Amniotic epithelial cell (primary cell): ENCODE measurements at places on chromosomes 11 and 22.

GRCh38 chr22:50544746-50545253, 899 bp upstream of the KLHDC7B start:
- peak; percentile 54 for DNase-seq

GRCh38 chr11:1889224-1889930, 2.3 kb downstream of the PRR33 start:
- peak; percentile 27 for DNase-seq

DNA sequence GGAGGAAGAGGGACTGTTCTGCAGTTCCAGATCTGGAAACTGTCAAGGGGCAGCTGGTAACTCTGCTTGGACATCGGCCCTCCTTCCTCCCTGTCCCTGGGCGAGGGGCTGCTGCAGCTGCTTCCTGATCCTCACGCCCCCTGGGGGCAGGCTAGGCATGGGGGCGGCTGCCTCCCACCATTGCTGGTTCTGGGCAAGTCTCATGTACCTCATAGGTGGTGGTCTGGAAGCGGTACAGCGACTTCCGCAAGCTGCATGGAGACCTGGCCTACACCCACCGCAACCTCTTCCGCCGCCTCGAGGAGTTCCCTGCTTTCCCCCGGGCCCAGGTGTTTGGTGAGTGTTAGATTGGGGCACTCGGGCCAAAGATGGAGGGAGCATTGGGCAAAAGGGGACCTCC, 5.0 kb downstream of the SNX15 start:
- DNase-seq: no peak

DNA sequence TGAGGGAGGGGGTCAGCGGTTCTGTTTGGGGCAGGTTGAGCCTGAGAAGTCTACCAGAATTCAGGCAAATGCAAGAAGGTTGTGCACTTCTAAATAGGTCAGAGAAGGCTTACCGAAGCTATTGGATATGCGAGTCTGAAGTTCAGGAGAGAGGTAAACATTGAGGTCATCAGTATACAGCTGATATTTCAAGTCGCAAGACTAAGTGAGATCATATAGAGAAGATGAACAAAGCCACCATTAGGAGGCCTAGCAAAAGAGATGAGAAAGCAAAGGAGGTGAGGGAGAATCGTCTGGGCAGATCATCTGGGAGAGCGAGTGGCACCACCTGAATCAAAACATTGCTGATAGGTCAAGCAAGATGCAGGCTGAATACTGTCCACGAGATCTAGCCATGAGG, 430.6 kb downstream of the BUD13 start:
- DNase-seq: no peak

DNA sequence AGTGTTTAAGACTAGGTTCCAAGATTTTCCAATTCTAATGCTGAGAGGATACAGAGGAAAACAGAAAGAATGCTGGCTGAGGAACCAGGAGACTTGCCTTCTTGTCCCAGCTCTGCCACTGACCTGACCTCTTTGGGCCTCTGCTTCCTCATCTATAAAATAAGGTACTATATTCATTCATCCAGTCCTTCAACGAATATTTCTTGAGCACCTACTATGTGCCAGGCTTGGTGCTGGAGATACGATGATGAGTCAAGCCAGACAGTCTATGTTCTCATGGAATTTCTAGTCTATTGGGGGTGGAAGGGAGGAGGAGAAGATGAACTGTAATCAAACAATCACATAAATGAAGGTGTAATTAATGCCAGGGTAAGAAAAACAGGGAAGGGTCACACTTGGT, 27.8 kb upstream of the UPB1 start:
- no peak for DNase-seq

DNA sequence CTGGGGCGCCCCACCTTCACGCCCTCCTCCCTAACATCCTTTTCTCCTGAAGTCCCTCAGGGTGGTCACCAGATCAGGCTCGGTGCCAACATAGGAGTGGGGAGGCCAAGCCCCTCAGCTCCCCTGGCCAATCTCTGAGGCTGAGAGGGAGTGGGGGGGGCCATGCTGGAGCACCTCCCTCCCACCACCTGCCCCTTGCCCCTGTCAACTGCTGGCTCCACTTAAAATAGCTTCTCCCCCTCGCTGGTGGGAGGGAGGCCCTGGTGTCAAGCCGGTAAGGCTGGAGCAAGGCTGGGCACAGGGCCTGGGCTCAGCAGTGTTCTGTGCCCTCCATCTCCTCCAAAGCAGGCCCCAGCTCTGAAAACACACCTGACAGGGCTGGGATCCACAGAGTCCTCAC, 4.9 kb downstream of the PLXNB2 start:
- DNase-seq: no peak
